ENCODE measurements at places on chromosomes 2 and 18. TPM values are rescaled to one million over a fixed set of nuclear protein-coding genes. Genes with fewer than 3 reads are reported as not detected.

DNA sequence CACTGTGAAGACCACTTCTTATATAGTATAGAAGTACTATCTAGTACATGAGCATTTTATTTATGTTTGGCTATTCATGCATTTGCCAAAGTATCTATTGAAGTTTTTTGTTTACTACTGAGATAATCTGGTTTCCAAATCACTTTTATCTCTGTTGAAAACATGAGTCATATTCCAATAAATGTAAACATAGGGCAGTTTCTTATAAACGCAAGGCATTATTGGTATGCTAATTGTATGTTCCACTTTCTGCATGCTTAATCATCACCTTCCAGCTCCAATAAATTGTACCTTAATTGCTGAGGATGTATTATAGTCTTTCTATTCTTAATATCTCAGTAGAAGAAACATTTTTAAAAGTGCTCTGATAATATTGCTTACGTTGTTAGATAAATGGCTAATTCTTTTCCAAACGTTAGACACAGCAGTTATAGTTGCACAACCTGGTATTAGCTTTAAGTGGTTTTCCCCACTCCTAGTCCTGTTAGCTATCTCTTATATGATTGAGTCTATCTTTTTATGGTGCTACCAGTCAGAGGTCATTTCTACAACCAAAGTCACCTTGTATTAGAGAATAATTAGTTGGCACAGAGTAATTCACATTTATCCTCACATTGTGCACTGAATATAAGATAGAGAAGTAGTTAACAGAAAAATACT, 17.2 kb downstream of the ITGA4 start:
- no peak overlapping the region for H3K27ac ChIP-seq
- no peak for DNase-seq
- peaks cover 3% of the 10 kb centered on the region for H3K36me3 ChIP-seq

DNA sequence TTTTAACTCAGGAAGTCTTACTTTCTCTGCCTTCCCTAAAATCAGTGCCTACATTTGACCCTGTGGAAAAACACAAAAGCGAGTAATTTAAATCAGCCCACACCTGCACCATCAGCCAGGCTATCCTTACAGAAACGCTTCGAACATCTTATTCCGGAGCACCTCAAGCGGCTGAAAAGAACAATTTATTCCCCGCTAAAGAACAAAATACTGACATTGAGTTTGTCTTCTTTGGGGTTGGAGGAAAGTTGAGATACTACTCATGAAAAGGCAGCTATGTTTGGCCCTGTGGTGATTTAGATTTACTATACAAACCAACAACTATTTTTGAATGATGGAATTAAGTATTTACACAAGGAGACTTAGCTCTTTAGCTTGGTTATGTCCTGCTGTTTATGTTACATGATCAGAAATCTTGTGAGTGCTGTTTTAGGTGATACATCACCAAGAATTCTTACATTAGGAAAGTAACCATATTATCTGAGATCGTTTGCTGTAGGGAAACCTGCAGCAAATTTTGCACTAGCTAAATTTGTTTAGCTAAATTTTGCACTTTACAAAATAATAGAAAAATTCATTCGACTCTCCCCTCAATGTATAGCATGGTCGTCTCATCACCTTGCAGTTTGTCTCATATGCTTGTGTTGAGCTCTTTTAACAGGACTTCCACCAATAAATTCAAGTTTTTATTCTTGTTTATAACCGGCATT, 158.8 kb upstream of the SIX2 start:
- H3K36me3 ChIP-seq = no peaks in the 10 kb centered on the region
- H3K4me3 ChIP-seq = peak overlapping the region; percentile 94
- peak overlapping the region; percentile 95 for H3K27ac ChIP-seq
- H3K27me3 ChIP-seq = no peaks in the 10 kb centered on the region
- H3K4me1 ChIP-seq = peaks cover 37% of the 10 kb centered on the region

GRCh38 chr2:210224941-210225672, at the start of gene ACADL:
Gene ACADL, minus strand, starts transcription at chr2:210225447. Its CDS starts 184 bp downstream, at chr2:210225263.
- no peak within 1 kb of the TSS for H3K27ac ChIP-seq
- H3K4me1 ChIP-seq = peaks cover 12% of the 10 kb centered on the region
- no peaks in the 10 kb centered on the region for H3K36me3 ChIP-seq
- H3K4me3 ChIP-seq = peak within 1 kb of the TSS; percentile 62
- peaks cover 69% of the 10 kb centered on the region for H3K27me3 ChIP-seq

GRCh38 chr2:47083886-47084687, 71.0 kb downstream of the STPG4 start:
- no peak for DNase-seq
- H3K4me1 ChIP-seq = peaks cover 34% of the 10 kb centered on the region
- no peaks in the 10 kb centered on the region for H3K27me3 ChIP-seq
- H3K4me3 ChIP-seq = no peak overlapping the region
- no peak overlapping the region for H3K27ac ChIP-seq
- H3K36me3 ChIP-seq = no peaks in the 10 kb centered on the region

FHL2 gene
- 104 TPM for total RNA-seq

DNA sequence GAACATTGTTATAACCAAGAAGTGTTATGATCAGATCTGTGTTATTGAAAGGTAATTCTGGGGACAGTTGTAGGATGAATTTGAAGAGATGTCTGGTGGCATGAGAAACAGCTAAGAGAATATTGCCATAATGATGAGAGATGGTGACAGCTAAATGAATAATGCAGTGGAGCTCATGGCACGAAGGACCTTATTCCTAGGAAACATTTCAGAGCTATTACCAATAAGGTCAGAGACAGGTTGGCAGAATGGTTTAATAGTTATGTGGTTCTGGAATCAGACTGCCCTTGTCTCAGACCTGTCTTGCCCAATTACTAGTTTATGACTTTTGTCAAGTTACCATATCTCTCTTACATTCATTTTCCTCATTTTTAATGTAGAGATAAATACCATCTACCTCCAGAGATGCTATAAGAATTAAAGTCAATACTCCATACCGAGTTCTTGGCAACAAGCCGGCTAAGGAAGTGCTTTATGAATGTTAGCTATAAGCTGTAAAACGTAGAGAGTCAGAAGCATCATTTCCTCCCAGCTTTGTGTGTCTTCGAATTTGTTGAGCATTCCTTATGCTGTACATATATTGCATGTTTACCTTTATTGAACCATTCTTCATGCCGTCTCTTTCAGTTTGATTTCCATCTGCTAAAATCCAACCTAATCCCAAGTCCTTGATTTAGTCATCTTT, 73.6 kb upstream of the COL5A2 start:
- DNase-seq = no peak
- H3K4me1 ChIP-seq = peaks cover 45% of the 10 kb centered on the region
- peak overlapping the region; percentile 83 for H3K27ac ChIP-seq
- no peaks in the 10 kb centered on the region for H3K36me3 ChIP-seq
- H3K4me3 ChIP-seq = no peak overlapping the region

DNA sequence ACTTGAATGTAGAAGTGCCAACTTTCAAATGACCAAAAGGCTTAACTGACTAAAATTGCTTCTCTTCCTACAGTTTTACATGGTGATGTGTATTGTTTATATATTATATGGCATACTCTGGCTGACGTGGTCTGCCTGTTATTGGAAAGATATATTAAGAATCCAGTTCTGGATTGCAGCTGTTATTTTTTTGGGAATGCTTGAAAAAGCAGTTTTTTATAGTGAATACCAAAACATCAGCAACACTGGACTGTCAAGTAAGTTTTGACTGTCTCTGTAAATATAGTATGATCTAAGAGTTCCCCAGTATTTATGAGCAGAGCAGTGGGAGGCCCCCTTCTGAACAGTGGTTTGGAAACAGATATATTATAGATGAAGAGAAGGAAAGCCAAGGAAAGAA, 26.2 kb downstream of the TMEM87B start:
- H3K4me3 ChIP-seq = no peak overlapping the region
- H3K36me3 ChIP-seq = peaks cover 56% of the 10 kb centered on the region
- peak overlapping the region; percentile 49 for H3K27ac ChIP-seq
- no peak for DNase-seq

GRCh38 chr18:48295586-48296311, 113.4 kb downstream of the ZBTB7C start:
- no peak overlapping the region for H3K4me3 ChIP-seq
- peaks cover 2% of the 10 kb centered on the region for H3K27me3 ChIP-seq
- H3K27ac ChIP-seq = no peak overlapping the region
- peaks cover 14% of the 10 kb centered on the region for H3K4me1 ChIP-seq
- H3K36me3 ChIP-seq = no peaks in the 10 kb centered on the region
